ENCODE measurements at places on chromosomes 7 and 10.

GRCh38 chr10:35006836-35007235 is 83.3 kb downstream of the CUL2 start:
- DNase-seq: no peak

DNA sequence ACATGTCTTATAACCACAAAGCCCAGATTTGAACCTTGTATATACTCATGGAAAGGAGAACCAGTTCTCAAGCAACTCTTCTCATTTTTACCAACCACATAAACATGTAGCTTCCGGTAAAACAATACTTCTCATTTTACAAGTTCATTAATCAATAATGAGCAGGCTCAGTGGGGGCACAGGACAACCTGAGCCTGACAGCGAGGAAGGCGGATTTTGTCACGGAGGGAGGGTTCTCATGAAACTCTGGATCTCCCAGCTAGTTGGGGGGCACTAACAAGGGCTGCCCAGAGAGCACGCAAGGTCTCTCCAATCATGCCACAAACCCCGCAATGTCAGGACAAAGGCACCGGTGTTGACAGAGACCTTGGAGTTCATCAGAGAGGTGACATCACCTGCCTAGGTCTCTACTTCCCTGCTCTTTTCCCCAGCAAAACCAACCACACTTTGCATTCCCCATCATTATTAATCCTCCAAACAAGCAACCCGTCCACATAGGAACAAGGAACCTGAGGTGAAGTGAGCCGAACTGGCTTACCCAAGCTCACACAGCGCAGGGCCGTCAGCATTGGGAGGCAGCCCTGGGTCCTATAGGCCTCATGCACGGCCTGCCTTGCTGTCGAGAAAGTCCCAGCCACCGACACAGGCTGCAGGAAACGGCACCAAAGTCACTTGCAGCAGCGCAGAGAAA is 192.1 kb upstream of the KLF14 start:
- DNase-seq: peak; percentile 76

GRCh38 chr7:85041605-85042216 is 145.1 kb downstream of the SEMA3D start:
- no peak for DNase-seq

- no peak for DNase-seq
These were observed 386 bp upstream of the EIF4EBP2 start for GRCh38 chr10:70403483-70404035.

DNA sequence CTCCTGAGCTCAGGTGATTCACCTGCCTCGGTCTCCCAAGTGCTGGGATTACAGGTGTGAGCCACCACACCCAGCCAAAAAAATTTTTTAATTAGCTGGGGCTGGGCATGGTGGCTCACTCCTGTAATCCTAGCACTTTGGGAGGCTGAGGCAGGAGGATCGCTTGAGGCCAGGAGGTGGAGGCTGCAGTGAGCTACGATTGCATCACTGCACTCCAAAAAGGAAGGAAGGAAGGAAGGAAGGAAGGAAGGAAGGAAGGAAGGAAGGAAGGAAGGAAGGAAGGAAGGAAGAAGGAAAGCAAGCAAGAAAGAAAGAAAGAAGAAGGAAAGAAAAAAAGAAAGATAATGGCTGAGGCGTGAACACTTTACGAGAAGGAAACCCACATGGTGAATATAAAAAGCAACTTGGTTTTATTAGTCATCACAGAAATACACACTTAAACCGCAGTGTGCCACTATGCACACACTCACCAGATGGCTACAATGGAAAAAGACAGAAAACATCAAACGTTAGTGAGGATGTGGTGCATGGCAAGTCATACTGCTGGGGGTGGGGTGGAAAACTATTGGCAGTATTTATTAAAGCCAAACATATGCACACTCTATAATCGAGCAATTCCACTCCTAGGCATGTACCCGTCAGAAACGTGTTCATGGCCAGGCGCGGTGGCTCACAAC is 4.4 kb upstream of the CCL26 start:
- DNase-seq: no peak

DNA sequence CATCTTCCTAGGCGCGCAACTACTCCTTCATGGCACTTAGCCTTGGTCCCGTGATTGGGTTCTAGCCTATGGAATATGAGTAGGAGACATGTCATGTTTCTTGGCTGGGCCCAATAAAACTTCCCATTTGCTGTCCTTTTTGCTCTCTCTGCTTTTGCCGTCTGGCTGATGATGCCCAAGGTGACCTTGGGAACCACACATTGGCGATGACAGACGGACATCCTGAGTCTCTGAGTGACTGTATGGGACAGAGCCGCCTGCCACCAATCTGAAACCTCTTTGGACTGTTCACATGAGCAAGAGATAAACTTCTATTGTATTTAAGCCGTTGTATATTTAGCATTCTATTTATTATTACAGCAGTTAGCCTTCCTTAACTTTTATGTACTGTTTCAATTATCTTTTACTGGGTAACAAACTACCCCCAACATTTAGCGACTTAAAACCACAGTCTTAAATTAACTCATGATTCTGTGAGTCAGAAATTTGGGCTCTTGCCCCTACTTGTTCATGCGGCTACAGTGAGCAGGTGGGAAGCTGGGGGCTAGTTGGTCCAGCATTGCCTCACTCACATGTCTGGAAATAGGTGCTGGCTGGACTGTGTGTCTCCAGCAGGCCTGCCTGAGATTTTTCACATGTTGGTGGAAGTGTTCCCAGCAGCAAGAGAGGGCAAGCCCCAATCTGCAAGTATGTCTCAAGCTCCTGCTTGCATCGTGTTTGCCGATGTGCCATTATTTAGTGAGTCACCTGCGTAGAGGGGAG is 71.7 kb downstream of the NOD1 start:
- no peak for DNase-seq

GRCh38 chr10:101446947-101447346 is 93.0 kb downstream of the BTRC start:
- DNase-seq: no peak

- DNase-seq: no peak
These were observed 80.0 kb downstream of the ATXN7L1 start for GRCh38 chr7:105796365-105796764.

GRCh38 chr10:51952056-51952455 is 252.7 kb upstream of the CSTF2T start:
- DNase-seq: no peak

DNA sequence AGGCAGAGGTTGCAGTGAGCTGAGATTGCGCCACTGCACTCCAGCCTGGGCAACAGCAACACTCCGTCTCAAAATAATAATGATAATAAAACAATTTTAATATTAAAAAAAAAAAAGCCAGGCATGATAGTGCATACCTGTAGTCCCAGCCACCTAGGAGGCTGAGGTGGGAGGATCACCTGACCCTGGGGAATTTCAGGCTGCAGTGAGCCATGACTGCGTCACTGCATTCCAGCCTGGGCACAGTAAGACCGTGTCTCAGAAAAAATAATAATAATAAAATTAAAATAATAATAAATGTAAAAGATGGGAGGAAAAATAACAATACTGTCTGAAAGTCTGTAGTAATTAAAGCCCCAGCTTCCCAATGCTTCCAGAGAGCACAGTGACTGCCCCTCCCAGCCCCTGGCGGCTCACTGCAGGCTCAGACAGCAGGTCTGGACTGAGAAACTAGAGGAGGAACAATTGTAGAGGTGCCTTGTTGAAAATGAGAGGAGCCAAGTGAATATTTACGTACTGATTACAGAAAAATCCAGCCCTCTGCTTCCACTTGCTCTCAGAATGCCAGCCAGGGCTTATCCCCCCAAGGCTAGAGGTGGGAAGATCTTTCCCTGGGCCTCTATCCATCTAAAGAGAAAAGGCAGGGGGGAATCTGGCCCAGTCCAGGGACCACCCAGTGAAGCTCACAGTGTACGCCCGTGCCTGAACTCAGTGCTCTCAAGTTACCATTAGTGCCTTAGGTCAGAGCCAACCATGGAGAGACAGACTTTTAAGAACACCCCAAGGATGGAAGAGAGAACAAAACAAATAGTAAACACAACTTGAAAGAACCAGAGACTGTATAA is 112.8 kb downstream of the PARD3 start:
- no peak for DNase-seq

GRCh38 chr7:144854839-144855424 is 19.1 kb upstream of the TPK1 start:
- DNase-seq: no peak

DNA sequence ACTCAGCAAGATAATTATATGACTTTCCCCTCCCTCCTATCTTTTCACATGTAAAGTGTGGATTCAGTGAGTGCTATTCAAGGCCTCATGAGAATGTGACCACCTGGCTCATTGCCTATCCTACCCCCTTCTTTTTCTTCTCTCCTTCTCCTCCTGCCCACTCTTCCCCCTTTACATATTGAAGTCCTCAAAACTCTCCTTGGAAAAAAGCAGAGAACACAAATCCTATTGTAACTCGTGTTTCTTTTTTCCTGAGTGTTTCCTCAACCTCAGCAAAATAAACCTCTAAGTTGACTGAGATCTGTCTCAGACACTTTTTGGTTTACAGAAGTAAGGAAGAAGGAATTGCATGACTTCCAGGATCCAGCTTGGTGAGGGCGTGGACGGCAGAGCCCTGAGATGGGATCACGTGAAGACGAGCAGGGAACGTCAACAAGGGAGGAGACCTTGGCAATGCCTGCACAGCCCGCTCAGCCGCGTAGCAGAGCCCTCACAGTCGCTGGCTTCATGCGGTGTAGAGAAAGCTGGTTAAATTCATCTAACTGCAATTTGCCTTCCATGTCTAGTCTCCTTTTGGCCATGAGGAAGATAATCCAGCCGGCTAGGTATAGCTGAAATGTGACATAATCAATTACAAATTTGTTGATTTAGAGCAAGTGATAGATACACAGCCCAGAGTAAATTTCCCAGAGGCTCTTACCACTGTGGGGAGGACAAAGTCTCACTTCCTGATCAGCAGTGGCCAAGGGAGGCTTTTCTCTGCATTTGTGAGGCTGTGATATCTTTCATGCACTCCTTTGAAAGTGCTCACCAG is 75.7 kb downstream of the LYZL2 start:
- DNase-seq: no peak

GRCh38 chr7:139647085-139647484 is 123.6 kb downstream of the CLEC2L start:
- DNase-seq: no peak

GRCh38 chr7:2856388-2857169 is 12.5 kb upstream of the GNA12 start:
- no peak for DNase-seq

DNA sequence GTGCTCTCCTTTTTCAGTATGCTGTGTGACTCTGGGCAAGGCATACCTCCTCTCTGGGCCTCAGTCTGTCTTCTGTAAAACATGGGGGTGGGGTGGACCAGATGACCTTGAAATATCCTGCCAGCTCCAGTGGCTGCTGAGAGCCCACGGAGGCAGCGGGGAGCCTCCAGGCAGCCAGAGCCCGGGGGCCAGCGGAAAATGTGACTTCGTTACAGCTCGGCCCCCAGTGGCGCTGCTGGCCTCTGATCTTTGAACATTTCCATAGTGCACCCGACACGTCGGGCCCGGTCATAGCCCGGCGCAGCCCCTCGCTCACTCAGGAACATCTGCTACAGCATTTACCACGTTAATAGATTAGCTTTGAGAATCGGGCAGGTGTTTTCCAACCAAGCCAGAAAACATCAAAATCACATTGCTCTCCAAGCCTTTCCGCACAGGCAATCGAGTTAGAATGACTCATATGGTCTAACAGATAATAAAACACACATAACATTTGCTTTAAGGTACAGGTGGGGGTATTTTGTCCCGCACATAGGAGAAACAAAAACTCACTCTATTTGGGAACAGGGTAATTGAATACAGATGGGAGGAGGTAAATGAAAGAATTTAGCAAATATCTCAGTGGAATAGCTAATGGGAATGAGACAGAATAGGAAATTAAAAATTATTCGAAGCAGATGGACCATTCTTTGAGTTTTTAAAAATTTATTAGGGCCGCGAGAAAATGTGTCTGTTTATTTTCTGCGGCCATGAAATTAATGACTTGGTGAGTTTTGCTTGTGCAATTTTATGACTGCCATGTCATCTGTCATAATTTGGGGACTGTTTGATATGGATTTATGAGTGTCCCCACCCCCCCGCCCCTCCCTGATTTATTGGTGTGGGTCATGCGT is 26.3 kb upstream of the COMTD1 start:
- no peak for DNase-seq

GRCh38 chr10:65903620-65904019 is 1022.2 kb upstream of the LRRTM3 start:
- DNase-seq: no peak

- DNase-seq: no peak
These were observed 16.1 kb upstream of the MALSU1 start for GRCh38 chr7:23283086-23283485.

- peak; percentile 42 for DNase-seq
These were observed 786 bp downstream of the TAF3 start for GRCh38 chr10:7819121-7819460.

- no peak for DNase-seq
These were observed 8.1 kb downstream of the DNAH11 start for GRCh38 chr7:21550821-21551531.

DNA sequence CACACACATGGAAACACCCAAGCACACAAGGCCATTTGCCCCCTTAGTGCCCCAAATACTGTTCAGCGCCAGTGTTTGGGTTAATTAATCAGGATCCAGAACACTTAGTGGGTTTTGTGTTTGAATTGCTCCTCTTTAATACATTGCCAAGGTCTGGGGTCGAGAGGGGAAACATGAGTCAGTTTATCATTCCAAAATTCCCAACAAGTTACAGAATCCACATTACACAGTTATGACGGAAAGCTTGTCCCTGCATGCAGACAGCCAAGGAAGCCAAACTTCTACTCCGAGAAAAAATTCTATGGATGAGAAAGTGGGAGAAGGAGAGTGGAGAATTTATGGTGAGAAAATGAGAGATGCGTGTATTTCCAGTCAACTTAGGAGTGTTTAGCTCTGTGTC is 189.0 kb downstream of the NPSR1 start:
- DNase-seq: no peak

DNA sequence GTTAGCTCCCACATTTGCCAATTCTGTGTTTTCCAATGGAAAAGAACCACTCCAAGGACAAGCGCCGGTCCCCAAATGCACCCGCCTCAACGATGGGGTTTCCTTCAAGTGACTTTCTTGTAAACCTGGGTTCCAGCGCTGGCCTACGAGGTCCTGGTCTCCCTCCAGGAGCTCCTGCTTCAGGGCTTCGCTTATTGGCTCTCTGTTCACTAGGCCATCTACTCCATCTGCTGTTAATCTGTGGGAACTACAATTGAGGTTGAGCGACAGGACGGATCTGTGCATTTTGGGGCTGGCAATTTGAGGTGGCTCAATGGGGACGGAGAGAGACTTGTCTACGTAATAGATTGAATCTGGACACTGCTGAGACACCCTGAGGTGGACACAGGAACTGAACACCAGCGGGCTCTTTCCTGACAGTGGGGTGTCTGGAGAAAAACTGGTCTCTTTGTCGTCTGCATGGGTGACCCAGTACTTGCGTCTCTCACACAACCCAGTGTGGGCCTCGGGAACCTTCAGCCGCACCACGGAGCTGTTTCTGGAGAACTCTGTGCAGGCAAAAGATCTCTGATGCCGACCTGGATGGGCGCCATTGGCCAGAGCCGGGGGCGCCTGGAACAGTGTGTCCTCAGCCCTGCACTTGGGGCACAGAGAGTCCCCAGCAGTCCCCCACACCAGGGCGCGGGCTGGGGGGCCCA is 115.9 kb upstream of the ADAM12 start:
- no peak for DNase-seq

GRCh38 chr10:99785646-99786045 is 3.2 kb downstream of the ABCC2 start:
- no peak for DNase-seq

Measured in CD4-positive, alpha-beta T cell (primary cell).